ENCODE measurements at places on chromosomes 12 and 14. TPM values are rescaled to one million over a fixed set of nuclear protein-coding genes. Genes with fewer than 3 reads are reported as not detected.

Gene OR4E2
- not detected for polyA plus RNA-seq

Gene ZC3H10
- polyA plus RNA-seq: 5.1 TPM

Gene RTL1
- 0.12 TPM for polyA plus RNA-seq

Gene FGF23
- polyA plus RNA-seq: not detected

Gene TBX3
- polyA plus RNA-seq: 102 TPM

DNA sequence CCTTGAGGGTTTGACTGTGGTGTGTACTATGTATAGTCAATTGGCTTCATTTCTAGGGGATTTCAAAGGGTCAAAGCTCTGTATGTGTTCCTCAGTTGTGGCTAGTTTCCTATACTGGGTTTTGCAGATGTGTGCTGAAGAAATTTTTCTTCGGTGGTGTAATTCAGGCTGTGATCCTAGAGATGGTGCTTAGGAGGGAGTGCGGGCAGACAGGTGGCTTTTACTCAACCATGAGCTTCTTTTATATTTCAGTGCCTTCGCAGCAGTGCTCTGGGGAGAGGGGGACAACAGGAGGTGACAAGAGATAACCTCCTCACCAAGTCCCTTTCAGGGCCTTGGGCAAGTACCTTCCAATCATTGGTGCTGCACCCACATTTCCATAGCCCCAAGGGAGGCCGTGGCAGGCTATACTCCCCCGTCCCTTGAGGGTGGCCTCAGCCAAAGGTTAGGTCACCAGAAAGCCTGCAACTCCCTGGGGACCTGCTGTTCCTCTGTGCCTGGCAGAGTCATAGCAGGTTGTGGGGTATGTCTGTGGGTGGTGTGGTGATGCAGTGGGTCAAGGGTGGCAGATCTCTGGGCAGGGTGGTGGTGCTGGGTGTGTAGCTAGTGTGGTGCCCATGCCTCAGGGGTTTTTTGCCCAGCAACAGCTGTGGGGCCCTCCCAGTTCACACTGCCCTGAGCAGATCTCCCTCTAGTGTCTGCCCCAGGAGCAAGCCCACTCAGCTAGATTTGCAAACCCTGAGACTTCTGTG, 37.0 kb upstream of the TMX1 start:
- no peak for DNase-seq

- DNase-seq: no peak
These were observed 227.7 kb upstream of the CRY1 start for GRCh38 chr12:107320929-107321631.

- peak; percentile 94 for DNase-seq
These were observed 9.8 kb downstream of the CTDSP2 start for GRCh38 chr12:57836442-57837375.

DNA sequence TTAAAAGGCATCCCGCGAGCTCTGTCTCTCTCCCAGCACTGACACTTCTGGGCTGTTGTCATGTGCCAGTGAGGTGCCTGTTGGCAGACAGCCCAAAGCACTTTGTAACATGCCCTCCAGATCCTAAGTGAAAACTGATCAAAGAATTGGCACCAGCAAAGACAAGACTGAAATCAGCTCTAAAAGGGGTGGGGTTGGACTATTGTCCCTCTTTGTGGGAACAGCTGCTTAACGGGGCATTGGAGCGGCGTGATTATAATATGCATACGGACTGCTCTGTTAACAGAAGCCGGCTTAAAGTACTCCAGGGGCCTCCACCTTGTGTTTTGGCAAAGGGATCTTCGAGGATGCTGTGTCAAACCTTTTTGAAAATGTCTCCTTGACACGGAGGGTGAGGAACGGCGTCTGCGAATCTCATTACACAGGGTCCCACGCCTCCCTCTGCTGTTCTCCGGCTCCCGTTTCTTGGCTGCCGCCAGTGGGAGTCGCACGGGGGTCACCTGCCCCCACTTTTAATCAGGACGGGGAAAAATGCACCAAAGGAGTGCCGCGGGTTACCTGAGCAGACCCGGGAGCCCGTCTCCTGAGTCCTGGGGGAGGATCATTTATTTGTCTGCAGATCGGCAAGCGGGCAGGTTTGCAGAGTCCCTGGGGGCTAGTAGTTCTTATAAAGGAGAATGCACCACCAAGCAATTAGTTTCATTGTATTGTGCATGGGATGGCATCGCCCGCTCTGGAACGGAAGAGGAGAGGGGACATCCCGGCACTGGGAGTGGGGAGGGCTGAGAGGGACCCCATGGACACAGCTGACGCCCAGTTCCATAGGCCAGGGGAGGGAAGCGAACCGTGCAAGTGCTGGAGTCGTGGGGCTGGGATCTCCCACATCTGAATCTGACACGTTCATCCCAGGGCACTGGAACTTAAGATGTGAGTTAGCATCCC, 44.3 kb downstream of the SPRING1 start:
- no peak for DNase-seq

GRCh38 chr12:13530966-13531365, 334.4 kb downstream of the EMP1 start:
- no peak for DNase-seq

GRCh38 chr14:92014040-92014439, 25.8 kb downstream of the TRIP11 start:
- DNase-seq: no peak

- peak; percentile 94 for DNase-seq
These were observed at the start of gene TGFB3 for GRCh38 chr14:75981426-75982265. Gene TGFB3 (minus strand): TSS chr14:75981995. CDS start chr14:75980893, 1,102 bp downstream.

- no peak for DNase-seq
These were observed 108.2 kb upstream of the MED13L start for GRCh38 chr12:116385486-116386217.

DNA sequence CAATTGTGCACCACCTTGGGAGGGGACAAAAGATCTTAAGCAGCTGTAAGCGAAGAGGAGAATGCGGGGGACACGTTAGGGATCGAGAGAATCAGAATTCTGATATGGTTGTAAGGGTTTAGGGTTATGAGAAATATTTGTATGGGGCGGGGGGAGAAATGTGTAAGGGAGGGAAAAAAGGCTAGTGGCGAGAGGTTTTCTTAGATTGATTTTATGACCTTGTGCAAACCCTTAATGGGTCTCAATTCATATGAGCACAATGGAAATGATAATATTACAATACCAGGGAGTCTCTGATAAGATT, 396 bp downstream of the NDUFA9 start:
- no peak for DNase-seq

- peak; percentile 92 for DNase-seq
These were observed 121.8 kb downstream of the TBC1D30 start for GRCh38 chr12:64946132-64946829.

GRCh38 chr12:110277530-110278254, 3.4 kb upstream of the ATP2A2 start:
- DNase-seq: no peak

DNA sequence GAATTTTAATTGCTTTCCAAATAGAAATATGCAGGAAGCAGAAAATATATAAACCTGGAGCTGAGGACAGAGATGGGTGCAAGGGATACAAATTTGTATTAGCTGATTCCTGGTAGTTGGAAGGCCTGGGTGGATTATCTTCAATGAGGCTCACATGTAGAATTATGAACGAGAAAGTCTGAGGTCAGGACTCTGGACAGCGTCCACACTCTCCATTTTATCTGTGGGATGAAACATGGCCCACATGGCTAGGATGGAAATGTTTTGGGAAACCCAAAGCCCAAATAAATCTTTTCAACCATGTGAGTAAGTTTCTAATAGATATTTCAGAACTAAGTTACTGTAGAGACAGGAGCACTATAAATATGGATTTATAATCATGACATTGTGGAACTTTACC, 256.1 kb downstream of the APAF1 start:
- DNase-seq: peak; percentile 4

DNA sequence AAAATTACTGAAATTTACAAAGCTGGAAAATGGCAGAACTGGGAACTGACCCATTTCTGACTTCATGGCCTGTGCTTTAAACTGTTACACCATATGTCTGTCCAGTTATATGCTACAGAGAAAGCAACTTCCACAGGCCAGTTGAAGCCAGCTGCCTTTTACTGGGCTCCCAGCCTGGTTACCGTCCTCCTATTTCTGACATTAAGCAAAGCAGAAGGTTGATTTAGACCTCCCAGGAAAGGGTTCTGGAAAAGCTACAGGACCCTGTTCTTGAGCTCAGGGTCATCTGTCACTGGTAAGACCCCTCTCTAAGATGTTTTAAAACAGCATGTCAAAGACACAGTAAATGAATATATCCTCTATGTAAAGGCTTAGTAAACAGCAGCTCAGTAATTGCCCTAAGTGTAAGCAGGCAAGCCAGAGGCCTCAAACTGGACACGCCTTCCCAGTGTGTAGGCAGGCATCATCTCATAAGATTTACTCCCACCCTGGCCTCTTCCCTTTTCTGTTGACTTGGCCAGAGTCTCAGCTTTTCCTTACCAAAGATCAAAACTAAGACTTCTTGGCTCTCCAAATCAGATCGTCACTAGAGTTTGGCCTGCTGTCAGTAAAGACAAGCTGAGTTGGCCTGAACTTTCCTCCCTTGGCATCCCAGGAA, 55.4 kb upstream of the RNU6-8 start:
- no peak for DNase-seq

DNA sequence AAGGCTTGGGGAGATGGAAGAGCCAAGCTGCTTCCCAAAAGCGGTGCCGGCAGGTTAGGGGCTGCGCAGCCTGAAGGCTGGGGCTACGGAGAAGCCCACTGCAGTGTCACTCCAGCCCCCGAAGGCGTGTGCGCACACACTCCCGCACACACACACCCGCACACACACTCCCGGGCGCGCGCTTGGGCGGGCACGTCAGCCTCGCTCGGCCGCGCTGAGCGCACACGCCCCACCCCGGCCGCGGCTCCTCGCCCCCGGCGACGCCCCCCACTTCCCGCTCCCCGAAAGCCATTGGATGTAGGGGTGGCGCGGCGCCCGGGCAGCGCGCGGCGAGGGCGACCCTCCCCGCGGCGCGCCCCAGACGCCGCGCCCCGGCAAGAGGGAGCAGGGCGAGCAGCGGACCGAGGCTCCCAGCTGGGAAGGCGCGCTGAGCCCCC, at the start of gene KCNK10:
KCNK10 (minus strand) TSS at position 184 of the 437 bp plus-strand sequence. CDS start 471 bp downstream, outside the sequence.
- DNase-seq: no peak

DNA sequence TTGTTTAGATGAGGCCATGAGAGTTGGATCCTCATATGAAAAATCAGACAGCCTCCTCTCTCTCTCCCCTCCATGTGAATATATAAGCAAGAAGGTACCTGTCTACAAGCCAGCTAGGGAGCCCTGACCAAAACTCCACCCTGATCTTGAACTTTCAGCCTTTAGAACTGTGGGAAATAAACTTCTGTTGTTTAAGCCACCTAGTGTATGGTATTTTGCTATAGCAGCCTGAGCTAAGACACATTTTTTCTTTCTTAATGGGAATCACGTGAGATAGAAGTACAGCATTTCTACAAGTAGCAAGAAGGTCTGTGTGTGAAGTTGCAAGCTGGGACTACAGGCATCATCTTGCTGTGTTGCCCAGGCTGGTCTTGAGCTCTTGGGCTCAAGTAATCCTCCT, 16.3 kb upstream of the ABHD12B start:
- no peak for DNase-seq

DNA sequence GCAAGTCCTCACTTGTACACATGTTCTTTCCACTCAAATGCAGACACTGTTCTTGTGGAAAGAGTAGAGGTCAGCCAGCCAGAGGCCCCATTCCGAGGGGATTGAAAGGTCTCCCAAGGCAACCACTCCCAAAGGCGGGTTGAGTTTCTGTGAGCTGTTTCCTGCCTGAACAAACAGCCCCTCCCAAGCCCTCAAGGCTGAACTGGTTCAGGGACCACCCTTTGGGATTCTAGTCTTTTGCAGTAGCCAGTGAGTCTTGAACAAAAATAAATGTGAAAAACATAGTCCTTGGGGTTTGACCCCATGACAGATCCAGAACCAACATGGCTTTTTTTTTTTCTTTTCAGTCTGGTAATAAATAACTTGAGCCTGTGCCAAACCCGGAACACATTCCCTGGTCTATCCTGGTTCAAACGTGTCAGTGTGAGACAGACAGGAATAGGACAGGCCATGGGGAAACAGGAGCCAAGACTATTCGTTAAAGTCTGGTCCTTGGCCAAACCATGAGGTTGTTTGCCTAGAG, 17.6 kb upstream of the STK38L start:
- DNase-seq: no peak

DNA sequence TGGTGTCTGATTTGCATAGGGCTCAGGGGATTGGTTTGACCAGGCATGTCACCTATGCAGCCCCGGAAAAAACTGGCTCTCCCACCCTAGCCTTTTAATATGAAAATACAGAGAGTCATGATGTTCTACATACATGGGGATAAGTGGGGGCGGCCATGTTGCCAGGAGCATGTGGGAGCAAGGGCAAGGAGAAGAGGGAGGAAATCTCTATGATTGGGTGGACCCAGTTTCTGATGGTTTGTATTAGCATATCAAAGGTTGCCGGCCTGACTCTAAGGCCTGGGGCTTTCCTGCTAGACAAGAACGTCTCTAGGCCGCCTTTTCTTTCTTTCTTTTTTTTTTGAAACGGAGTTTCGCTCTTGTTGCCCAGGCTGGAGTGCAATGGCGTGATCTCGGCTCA, 123.4 kb upstream of the CPSF6 start:
- DNase-seq: no peak

- peak; percentile 14 for DNase-seq
These were observed at the start of gene MDGA2 for GRCh38 chr14:47675466-47676314. Gene MDGA2 (minus strand): TSS chr14:47675605.

- no peak for DNase-seq
These were observed 7.5 kb downstream of the C14orf132 start for GRCh38 chr14:96046630-96047029.

GRCh38 chr12:116194935-116195431, 82.5 kb downstream of the MED13L start:
- DNase-seq: no peak

DNA sequence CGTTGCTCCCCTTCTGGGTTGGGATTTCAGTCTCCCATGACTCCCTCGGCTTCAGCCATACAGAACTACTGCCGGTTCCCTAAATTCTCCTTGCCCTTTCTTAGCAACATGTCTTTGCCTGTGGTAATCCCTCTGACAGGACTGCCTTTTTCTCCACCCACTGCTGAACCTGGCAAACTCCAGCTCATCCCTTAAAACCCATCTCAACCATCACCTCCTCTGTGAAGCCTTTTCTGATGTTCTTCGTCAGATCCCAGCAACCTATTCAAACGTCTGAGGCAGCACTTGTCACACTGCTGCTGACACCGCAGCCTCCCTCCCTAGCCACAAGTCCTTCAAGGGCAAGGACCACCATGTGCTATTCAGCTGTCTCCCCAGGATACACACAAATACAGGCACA, 10.2 kb upstream of the SMUG1 start:
- DNase-seq: no peak

GRCh38 chr14:101111620-101112290, 208.2 kb upstream of the RTL1 start:
- no peak for DNase-seq

GRCh38 chr14:21055432-21056117, 2.0 kb upstream of the RNASE8 start:
- DNase-seq: no peak

GRCh38 chr14:62629176-62629725, 416.0 kb downstream of the KCNH5 start:
- no peak for DNase-seq

- DNase-seq: no peak
These were observed 214.1 kb downstream of the PTPRO start for GRCh38 chr12:15536446-15536845.

- no peak for DNase-seq
These were observed 105.8 kb downstream of the ZNF664 start for GRCh38 chr12:124078800-124079199.

GRCh38 chr14:85235868-85236267, 294.1 kb upstream of the FLRT2 start:
- DNase-seq: no peak

GRCh38 chr12:57626111-57626920, 6.7 kb downstream of the B4GALNT1 start:
- no peak for DNase-seq

Data from right lung (tissue), 10 donors.